ENCODE measurements at places on chromosomes 7 and 10.
A peak's percentile ranks its signal among the peaks of the same experiment; 100 is the strongest.

- peak; percentile 78 for DNase-seq
Observed at GRCh38 chr10:98403812-98404504, 11.0 kb downstream of the PYROXD2 start.

- peak; percentile 66 for DNase-seq
Observed at GRCh38 chr7:25847336-25848070, 304.5 kb upstream of the NFE2L3 start.

GRCh38 chr10:33306126-33306525 lies 28.3 kb downstream of the NRP1 start:
- peak; percentile 39 for DNase-seq

- no peak for DNase-seq
Observed at GRCh38 chr10:110218632-110219031, 11.2 kb downstream of the MXI1 start.

- no peak for DNase-seq
Observed at GRCh38 chr7:99030951-99031350, 113.0 kb downstream of the SMURF1 start.

GRCh38 chr10:42941295-42941644 lies 135.6 kb upstream of the RET start:
- DNase-seq = no peak

DNA sequence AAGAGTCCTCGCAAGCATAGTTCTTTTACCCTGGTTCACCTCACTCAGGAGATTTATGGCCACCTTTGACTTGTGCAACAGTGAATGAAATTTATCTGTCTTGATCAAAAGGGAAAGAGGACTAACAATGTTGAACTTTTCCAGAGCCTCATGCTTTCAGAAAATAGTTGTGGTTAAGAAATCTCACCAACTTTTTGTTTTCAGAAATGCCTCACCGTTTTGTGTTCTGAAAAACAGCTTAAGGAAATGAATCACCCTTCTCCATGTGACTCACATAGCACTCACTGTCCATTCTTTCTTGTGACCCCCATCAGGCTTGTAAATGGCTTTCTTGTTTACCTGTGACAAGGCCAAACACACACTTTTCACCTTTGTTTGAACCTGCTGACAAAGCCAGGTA lies 148.6 kb upstream of the FAM3C start:
- peak; percentile 96 for DNase-seq

DNA sequence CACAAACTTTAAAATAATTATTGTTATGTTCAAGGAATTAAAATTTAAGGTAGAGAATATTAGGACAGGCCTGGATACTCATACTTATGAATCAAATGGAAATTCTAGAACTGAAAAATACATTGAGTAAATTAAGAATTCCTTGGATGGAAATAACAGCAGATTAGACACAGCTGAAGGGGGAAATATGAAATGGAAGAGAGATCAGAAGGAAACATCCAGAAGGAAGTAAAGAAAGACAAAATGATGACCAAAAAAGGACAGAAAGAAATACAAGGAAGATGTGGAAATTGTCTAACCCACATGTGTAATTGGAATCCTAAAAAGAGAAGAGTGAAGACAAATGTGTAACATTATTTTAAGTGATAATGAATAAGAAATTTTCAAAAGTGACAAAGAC lies 128.9 kb downstream of the ATRNL1 start:
- DNase-seq = no peak

DNA sequence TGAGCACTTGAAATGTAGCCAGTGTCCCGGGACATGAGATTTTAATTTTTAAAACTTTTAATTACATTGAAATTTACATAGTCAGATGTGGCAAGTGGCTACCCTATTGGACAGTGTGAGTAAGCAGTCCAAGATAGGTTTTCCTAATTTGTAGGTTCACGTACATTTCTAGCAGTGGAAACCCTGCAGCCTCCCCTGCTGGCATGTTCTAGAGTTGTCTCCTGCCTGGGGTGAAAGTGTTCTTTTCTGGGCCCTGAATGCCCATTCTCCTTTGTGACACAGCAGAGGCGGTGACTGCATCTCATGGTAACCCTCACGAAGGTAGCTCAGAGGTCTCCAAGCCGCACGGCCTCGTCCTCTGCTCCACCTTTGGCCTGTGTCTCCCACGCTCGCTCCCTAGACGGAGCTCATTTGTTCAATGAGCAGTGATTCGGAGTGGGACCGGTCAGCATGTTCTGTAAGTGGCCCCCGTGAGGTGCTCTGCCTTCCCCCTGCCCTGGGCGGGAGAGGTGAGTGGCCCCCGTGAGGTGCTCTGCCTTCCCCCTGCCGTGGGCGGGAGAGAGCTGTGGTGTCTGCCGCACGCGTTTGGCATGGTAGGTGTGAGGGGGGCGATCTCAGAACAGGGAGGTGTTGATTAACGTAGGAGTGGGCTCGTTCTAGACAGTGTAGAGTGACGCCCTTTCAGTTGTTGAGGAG lies 18.0 kb downstream of the WDR37 start:
- DNase-seq = no peak

DNA sequence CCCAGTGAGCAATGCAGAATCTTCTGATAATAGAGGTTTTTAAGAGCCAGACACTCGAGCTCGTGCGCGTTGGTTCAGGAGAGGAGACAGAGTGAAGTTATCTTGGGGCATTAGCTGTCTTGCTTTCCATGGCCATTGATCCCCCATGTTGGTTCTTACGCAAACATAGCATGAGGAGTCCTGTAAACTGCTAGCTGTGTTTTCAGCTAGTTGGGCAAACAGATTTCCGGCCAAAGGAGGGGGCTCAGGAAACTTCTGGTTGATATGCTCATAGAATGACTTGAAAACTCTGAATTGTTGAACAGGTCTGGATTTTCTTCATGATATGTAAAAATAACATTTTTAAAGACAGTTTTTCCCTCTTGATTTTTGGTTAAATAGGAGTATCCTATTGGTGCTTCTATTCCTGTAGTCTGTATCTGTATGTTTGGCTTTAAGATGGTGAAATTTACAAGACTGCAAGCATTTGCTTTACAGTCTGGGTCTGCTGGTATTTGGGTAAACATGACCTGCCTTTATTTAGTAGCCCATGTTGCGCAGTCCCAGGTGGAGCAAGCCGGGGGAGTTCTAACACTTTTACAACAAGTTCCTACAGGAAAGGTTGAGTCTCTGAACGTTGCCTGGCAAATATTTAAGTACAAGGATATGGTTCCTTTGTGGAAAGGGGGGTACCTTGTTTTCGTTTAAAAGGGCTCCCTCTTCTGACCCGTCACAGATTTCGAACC lies 218.4 kb upstream of the KCND2 start:
- no peak for DNase-seq

- no peak for DNase-seq
Observed at GRCh38 chr7:154843670-154844237, 159.2 kb downstream of the PAXIP1 start.

DNA sequence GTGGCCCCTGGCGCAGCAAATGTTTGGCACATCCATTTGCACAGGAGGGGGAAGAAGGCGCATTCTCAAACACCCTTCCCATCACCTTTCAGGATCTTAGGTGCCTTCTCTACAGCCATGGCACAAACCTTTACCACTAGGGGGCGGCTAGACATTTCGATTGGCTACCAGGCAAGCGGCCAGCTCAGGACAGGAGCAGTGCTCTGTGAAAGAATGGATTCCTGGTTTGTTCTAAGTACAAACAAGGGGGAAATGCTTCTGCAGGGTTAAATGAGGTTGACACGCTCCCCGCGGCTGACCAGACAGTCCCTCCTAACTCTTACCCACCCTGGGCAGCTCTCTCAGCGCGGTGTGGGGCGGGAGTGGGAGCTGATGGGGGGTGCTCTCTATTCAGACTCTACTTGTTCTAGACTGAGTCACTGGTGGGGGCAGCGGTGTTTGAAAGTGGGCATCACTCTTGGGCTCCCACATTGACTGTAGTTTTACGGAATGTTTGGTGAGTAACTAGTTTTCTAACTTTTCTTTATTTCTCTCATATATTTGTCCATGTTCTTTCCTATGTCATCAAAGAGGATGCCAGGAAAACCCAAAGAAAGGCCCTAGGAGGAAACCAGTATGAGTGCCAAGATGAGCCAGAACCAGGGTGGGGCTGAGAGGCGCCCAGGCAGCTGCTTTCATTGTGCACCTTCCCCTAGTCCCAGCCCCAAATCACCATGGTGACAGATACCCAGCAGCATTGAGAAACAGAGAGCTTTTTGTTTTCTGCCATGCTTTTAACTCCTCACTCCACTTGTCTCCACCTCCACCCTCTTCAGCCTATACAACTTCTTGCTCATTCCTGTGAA lies 61.4 kb upstream of the GPR158 start:
- peak; percentile 53 for DNase-seq

DNA sequence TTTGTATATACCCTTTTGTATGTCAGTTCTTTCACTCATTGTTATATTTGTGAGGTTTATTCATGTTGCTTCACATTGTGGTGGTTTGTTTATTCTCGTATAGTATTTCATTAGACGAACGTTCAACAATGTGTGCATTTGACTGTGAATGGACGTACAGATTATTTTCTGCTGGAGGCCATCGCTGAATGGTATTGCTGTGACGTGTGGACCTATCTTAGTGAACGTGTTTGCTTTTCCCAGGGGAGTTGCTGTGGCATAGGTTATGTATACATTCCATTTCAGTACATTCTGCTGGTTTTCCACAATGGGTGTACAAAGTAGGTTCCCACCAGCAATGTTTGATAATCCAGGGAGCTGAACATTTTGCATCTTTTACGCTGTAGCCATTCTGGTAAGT lies 31.1 kb upstream of the PLEKHS1 start:
- DNase-seq = no peak

DNA sequence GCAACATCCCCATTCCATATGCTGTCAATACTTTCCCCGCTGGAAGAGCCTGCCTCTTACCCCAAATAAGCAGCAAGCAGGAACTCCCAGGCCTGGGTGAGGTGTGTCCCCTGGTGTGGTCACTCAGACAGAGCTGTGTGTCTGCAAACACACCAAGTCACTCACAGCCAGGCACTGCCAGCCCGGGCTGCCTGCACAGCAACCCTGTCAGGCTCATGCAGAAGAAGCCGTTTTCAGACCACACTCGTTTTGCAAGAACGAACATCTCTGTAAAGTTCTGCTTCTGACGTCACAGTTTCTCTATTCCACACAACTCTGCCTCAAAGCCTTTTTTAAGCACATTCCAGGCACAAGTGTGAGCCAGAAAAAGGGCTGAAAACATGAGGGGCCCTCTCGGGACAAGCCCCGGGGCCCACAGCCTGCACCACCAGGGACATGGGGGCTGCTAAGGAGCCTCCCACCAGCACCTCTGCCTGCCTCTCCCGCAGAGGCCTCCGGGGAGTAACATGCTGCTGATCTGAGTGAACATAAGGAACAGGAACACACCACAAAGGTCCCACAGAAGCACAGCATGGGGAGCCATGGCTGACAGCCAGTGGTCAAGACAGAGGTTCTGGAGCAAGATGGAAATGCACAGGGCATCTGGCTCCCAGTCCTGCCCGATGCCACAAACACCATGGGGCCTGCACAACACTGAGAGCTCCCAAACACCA lies 11.4 kb downstream of the PTPRN2 start:
- no peak for DNase-seq

- no peak for DNase-seq
Observed at GRCh38 chr7:98317366-98318040, 36.0 kb downstream of the BRI3 start.

DNA sequence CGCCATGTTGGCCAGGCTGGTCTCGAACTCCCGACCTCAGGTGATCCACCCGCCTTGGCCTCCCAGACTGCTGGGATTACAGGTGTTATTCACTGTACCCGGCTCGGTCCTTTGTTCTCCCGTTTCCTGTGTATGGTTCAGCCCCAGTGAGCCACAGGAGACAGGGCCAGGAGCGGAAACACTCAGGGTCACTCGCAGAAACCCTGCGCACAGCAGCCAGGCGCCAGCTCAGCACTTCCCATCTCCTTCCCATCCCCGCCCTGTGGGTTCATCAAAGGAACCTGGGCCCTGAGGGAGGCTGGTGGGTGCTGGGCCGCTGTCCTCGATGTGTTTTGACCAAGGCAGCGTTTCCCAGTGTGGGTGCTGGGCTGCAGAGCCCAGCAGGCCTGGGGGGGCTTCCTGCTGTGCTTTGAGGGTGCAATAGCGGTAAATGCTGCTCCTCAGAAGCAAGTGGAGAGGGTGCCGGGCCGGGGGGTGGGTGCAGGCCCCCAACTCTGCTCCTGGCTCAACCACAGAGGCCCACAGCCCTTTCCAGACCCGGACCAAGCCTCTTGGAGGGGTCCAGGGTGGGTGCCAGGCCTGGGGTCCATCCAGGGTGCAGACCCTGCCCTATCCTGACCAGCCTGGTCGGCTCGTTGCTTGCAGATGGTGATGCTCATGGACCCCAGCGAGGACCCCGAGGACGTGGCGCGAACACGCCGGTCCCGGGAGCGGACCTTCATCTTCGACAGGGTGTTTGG lies 15.3 kb upstream of the CHST12 start:
- no peak for DNase-seq

DNA sequence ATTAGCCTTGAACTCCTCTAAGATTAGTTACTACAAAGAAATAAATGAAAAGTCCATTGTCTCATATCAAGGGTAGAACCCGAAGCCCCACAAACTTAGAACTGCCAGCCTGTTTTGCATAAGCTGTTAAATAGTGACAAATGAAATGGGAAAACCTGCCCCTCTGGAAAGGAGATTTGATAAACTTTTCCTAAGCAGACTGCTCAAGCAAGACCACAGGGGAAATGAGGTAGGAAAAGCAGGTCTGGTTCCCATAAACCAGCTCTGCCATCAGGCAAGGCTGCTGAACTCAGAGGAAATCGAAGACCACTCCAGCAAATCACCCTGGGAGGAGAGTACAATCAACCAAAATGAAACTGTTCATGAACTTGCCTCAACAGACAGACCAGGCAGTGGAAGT lies 181.5 kb upstream of the AOAH start:
- no peak for DNase-seq

DNA sequence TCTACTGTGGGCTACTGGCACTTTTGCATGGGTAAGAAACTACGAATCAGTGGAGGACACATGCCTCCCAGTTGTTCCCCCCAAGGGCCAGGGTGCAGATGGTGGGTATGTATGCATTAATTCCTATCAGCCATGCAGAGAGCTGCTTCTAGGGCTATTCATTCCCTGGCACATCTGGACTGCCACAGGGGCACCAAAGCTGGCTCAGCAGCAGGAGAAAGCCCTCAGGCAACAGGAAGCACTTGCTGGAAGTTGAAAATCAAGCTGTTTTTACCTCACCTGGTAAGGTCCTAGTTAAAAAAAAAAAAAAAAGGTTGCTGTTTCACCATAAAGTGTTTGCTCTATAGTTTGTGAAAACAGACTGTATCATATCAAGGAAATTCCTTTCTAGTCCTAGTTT lies 1342.6 kb downstream of the REEP3 start:
- DNase-seq = no peak

- peak; percentile 1 for DNase-seq
Observed at GRCh38 chr7:108335269-108335918, 120.8 kb downstream of the NRCAM start.

DNA sequence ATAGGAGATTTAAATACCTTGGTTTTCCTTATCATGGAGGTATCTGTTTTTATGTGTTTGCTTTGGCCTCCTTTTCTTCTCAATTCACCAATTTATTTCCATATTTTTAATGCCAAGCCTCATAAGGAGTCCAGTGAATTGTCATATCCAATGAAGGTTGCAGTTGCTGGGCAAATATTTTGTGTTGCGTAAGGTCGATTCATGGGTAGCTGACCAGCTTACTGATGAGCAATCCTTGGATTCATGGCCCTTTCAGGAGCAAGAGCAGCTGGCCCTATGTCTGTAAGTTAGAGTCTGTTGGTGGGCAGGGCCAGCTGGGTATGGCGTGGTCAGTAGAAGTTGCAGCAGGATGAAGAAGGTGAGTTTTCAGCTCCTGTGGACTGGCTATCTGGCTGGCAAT lies 182.9 kb downstream of the PFKFB3 start:
- no peak for DNase-seq

GRCh38 chr10:22180724-22181123 lies 37.1 kb downstream of the EBLN1 start:
- no peak for DNase-seq

Data from fibroblast of skin of abdomen (primary cell).